Transverse colon (tissue), 4 donors: ENCODE measurements at places on chromosomes 3 and 15.

- no peak for DNase-seq
Measured at GRCh38 chr15:94236608-94237007, 5.2 kb downstream of the MCTP2 start.

- no peak for DNase-seq
Measured at GRCh38 chr15:58399739-58400138, 32.1 kb upstream of the LIPC start.

GRCh38 chr3:128316481-128316891 lies 150.2 kb downstream of the DNAJB8 start:
- DNase-seq, result no peak

DNA sequence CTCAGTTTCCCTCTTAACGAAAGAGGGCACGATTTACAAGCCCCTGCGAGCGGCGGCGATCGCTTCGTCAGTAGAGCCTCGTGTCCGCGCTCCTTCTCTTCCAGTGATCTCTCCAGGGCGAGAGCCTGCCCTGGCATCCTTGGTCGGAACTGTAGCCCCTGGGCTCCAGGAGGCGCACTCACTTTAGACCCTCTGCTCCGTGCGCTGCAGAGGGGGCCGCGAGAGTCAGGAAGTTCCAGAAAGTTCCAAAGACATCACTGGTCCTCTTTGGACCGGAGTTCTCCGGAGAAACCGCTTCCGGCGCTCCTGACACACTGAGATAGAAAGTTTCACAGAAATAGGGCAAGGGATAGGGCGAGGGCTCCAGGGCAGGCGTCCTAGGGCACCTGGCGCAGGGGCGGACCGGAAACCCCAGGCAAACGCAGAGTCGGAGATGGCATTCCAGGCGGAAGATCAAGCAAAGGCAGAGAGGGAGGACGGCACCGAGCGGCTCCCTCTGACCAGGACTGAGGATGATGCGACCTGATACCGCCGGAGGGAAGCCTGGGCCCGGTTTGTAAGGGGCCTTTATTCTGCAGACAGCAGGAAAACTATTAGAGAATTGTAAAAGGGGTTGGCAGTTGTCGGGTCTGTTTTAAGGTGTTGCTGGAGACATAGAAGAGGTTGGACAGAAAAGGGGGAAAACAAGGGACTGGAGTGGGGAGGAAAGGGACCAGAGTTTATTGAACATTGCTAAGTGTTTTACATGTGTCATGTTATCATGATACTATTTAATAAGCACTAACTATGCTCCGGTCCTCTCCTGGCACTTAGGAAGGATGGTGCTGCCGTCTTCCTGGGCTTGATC lies 1.3 kb upstream of the CPEB1 start:
- DNase-seq, result no peak

DNA sequence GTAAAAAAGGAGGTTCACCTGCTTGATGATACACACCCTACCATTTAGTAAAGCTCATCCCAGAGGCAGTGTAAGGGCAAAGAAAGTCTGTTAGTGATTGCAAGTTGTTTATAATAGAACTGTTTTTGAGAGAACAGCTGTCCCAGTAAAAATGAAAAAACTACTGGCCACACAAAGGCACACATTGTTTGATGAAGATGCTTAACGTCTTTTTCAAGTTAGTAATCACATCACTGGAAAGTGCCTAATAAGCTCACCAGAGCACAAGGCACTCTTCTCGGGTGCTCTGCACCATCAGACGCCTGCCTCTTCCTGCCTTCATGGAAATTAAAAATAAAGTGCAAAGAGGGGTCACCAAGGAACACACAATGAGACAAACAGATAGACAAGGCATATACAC lies 186.9 kb downstream of the PDZRN3 start:
- DNase-seq, result no peak

DNA sequence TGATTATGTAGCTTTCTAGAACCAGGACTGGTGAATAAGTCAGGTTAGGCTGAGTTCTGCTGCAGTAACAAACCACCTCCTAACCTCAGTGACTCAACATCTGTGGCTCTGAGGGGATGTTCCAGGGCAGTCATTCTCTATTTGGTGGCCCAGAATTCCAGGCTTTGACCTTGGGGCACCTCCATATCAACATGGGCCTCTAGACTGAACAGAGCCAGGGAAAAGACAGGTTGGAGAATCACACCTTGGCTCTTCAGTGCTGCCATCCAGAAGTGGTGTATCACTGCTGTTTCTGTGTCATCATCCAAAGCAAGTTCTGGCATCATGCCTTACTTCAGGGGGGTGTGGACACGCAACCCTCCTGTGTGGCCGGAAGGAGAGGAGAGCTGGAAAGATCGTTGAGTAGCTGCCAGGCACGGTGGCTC lies 15.3 kb downstream of the ZBTB47 start:
- DNase-seq, result no peak

DNA sequence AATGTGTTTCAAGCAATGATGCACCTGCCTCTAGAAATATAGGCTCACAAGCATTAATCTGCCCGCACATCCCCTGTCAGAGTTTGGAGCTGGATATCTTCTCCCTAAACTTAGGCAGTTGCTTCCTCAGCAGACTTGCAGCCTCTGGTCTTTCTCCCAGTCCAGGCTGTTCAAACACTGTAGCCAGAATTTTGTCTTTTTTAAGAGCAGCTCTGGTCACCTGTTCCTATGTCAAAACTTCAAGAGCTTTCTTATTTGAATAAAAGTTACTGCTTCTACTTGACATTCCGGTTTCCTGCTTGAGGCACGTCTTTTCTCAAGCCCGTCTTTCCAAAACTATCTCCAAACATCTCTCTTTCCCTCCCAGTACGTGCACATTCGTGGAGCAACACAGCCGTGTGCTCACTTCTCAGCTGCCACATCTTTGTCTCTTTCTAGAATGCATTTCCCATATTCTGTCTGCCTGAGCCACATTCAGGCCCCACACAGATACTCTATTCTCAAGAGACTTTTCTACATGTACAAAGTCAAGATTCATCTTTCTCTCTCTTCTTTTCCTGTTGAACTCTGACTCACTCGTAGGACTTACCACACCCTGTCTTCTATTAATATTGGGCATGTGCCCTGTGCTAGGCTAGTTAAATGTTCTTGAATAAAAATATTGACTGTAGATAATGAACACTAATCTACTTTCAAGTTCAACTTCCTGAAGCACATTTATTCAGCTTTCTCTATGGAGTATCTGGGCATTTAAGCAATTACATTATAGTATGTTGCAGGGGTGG lies 307.7 kb upstream of the SOX2 start:
- DNase-seq, result no peak

GRCh38 chr3:43748179-43748578 lies 57.4 kb downstream of the ABHD5 start:
- DNase-seq, result no peak

DNA sequence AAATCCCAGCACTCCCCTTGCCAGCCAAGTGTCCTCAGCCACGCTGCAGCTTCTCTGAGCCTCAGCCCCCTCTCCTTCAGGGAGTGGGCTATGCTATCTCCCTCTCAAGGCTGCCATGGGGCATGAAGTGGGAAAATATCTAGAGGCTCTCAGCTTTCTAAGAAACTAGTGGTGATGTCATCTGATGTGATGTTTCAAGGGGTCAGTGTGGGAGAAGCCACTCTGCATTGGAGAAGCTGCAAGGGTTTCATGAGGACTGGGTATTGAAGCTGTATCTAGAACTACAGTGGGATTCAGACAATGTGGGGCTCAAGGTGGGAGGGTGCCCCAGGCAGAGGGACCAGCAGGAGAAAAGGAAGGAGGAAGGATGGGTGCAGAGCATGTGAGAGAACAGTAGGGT lies 210.2 kb downstream of the TLE3 start:
- no peak for DNase-seq

- DNase-seq, result no peak
Measured at GRCh38 chr3:66406163-66406562, 94.7 kb downstream of the LRIG1 start.

DNA sequence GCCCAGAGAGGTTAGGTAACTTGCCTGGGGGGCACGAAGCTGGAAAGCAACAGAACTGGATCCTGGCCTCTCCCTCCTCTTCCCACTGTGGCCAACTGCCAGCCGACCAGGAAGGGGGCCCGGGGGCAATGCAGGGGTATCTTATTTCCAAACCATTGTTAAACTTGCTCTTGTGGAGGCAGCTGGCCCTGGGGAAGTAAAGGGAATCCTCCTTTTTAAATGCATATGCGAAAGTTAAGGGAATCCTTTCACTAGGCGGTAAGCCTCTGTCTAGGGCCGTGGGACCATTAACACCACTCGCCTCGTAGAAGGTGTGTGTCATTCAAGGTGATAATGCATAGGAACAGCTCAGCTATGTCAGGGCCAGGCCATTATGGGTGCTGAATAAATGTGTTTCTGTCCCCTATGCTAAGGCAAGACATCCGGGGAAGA lies 68.6 kb downstream of the ST6GAL1 start:
- DNase-seq, result no peak

GRCh38 chr3:71064956-71065763 lies 518.4 kb downstream of the FOXP1 start:
- DNase-seq, result peak; percentile 66

DNA sequence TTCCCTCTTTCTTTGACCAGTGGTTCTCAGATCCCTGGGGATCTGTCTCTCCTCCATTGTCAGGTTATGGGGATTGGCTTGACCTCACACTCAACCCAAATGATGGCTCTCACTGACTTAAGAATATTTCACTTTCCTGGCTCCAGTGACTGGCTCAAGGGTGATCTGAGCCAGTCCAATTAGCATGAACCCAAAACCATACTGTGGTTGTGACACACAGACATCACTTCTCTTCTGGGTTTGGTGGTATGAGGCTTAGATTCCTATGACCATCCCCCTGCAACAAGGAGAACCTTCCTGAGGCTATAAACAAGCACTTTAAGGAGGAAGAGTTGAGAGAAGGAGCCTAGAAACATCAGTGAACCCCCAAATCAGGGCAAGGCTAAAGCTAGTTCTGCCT lies 85.8 kb downstream of the KCNAB1 start:
- no peak for DNase-seq

DNA sequence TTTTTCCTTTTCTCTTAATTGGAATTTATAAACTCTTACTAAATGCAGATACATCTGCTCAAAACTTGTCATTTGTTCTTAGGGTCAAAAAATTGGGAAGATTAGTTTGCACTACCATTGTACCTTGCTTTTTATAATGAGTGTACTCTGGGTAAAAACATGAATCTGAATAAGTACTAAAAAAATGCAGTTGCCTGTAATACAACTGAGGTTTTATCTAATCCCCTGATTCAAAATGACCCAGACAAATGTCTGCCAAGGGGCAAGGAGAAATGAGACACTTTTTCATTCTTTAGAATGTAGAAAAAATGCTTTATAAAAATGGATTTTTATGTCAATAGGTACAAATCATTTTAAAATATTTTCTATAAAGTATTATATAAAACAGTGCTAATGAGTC lies 42.4 kb downstream of the RASA2 start:
- DNase-seq, result no peak

- DNase-seq, result no peak
Measured at GRCh38 chr15:61521953-61522352, 292.9 kb upstream of the RORA start.

DNA sequence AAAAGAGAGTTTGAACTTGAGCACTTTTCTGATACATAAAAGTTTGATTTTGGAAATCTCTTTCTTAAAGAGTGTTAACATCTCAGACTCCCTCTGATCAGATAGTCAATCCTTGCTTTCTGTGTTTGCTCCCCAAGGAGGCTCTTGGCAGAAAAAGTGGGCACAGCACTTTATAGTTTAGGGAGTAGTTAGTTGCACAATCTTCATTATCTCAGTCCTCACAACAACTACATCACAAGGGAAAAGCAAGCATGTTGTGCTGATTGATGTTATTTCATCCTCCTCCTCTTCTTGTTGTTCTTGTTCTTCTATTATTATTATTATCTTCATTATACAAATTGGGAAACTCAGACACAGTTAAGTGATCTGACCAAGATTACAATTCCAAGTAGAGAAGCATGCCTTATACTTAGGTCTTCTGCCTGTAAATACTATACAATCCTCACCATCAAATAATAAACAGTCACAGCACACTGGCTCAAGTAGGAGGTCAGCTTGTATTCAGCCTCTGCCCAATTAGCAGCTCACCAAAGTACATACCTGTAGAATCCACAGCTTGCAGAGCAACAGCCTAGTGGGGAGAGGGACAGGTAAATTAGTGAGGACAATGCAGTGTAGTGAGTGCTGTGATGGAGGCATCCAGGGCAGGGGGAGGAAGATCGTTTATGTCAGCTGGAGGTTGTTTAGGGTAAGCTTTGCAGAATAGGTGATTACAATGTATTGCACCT lies 304.1 kb upstream of the MME start:
- DNase-seq, result no peak

GRCh38 chr3:4174791-4175190 lies 128.4 kb upstream of the SETMAR start:
- peak; percentile 7 for DNase-seq

- no peak for DNase-seq
Measured at GRCh38 chr3:101878589-101878988, 29.3 kb downstream of the NFKBIZ start.

- DNase-seq, result no peak
Measured at GRCh38 chr3:102302020-102302419, 132.8 kb upstream of the ZPLD1 start.

DNA sequence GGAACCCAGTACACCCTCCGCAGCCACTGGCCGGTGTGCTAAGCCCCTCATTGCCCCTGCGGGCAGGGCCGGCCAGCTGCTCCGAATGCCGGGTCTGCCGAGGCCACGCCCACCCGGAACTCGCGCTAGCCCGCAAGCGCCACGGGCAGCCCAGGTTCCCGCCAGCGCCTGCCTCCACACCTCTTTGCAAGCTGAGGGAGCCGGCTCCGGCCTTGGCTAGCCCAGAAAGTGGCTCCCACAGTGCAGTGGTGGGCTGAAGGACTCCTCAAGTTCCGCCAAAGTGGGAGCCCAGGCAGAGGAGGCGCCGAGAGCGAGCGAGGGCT lies 81.4 kb upstream of the BCHE start:
- DNase-seq, result no peak

DNA sequence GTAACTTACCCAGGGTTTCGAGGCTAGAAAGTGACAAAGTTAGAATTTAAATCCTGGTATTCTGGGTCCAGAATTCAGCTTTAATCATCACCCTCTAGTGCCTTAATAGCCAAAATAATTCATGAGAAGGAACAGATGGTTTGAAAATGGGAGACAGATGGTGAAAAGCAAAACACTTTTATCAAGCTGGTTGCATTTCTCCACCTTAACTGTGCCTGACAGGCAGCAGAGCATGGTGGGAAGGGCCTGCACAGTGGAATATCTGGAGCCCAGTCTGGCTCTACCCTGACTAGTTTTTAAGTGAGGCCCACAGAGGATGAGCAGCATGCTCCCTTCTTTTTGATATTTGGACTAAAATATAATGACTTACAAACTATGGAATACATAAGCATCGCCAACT lies 35.6 kb upstream of the RASGRP1 start:
- no peak for DNase-seq

GRCh38 chr15:75647370-75648155 lies at the start of gene SNX33:
Gene SNX33 (plus strand): TSS chr15:75647912. CDS start chr15:75649103, 1,191 bp downstream.
- peak; percentile 84 for DNase-seq

GRCh38 chr3:171369156-171369555 lies 91.0 kb downstream of the TNIK start:
- no peak for DNase-seq
